Ovary (tissue), 10 donors: ENCODE measurements at places on chromosomes 5 and 9.

DNA sequence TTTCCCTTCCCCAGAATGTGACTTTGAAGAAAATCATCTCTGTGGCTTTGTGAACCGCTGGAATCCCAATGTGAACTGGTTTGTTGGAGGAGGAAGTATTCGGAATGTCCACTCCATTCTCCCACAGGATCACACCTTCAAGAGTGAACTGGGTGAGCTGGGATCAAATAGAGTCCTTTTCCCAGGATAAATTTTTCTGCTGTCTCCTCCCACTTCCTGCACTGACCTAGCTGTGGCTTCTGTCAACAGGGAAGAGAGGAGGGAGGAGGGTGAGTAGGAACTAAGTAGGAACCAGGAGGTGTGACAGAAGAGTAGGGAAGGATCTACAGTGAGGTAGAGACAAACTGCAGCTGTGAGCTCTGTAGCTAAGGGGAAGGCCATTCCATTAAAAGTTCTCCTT lies 69.3 kb downstream of the MAMDC2 start:
- H3K27me3 ChIP-seq: no peaks in the 10 kb centered on the region
- H3K27ac ChIP-seq: no peak overlapping the region
- no peak overlapping the region for H3K4me3 ChIP-seq

- peaks cover 22% of the 10 kb centered on the region for H3K4me1 ChIP-seq
- no peak overlapping the region for H3K4me3 ChIP-seq
- no peak overlapping the region for H3K27ac ChIP-seq
- no peaks in the 10 kb centered on the region for H3K27me3 ChIP-seq
- no peaks in the 10 kb centered on the region for H3K36me3 ChIP-seq
Measured at GRCh38 chr9:104860263-104860662, 67.7 kb downstream of the ABCA1 start.

- no peak overlapping the region for H3K27ac ChIP-seq
- no peaks in the 10 kb centered on the region for H3K27me3 ChIP-seq
- no peaks in the 10 kb centered on the region for H3K36me3 ChIP-seq
- H3K4me3 ChIP-seq: no peak overlapping the region
Measured at GRCh38 chr9:110443146-110443865, 105.6 kb upstream of the TXNDC8 start.

DNA sequence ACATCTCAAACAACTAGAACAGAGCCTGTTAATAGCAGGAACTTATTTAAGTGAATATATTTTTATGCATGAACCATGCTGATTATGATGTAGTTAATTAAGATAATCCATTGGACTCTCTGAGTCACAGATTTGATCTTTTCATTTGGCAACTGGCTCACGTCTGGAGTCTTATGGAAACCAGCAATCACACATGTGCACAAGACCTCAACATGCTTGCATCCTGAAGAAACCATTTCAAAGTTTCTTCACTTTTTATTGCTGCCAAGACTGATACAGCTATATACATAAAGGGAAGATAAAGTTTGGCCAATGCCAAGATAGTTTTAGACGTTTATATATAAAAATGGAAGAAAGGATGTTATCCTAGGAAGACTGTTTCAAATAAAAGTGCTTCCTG lies 13.3 kb upstream of the C9 start:
- DNase-seq: no peak
- no peaks in the 10 kb centered on the region for H3K27me3 ChIP-seq
- no peak overlapping the region for H3K27ac ChIP-seq

DNA sequence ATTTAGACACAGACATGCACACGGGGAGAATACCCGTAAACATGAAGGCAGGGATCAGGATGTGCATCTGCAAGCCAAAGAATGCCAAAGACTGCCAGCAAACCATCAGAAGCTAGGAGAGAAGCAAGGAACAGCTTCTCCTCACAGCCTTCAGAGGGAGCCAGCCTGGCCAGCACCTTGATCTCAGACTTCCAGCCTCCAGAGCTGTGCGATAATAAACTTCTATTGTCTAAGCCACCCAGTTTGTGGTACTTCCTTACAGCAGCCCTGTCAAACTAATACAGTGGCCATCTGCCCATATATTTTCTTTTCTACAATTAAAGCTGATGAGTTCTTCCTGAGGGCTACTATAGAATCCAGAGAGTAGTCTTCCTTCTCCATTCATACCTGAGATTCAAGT lies 135.0 kb downstream of the SNCAIP start:
- no peaks in the 10 kb centered on the region for H3K36me3 ChIP-seq
- no peaks in the 10 kb centered on the region for H3K27me3 ChIP-seq
- H3K4me1 ChIP-seq: peaks cover 11% of the 10 kb centered on the region
- H3K27ac ChIP-seq: peak overlapping the region; percentile 41
- H3K4me3 ChIP-seq: no peak overlapping the region
- DNase-seq: no peak

- no peaks in the 10 kb centered on the region for H3K4me1 ChIP-seq
- H3K27me3 ChIP-seq: no peaks in the 10 kb centered on the region
- no peak overlapping the region for H3K27ac ChIP-seq
- H3K4me3 ChIP-seq: no peak overlapping the region
- no peaks in the 10 kb centered on the region for H3K36me3 ChIP-seq
Measured at GRCh38 chr5:38009749-38010358, 170.0 kb upstream of the GDNF start.

- no peaks in the 10 kb centered on the region for H3K36me3 ChIP-seq
- H3K4me1 ChIP-seq: peaks cover 7% of the 10 kb centered on the region
- H3K27ac ChIP-seq: no peak overlapping the region
- H3K4me3 ChIP-seq: no peak overlapping the region
- no peak for DNase-seq
Measured at GRCh38 chr9:16619914-16620520, 250.5 kb downstream of the BNC2 start.

- no peaks in the 10 kb centered on the region for H3K27me3 ChIP-seq
- no peaks in the 10 kb centered on the region for H3K4me1 ChIP-seq
- no peak for DNase-seq
- H3K27ac ChIP-seq: no peak overlapping the region
- no peak overlapping the region for H3K4me3 ChIP-seq
Measured at GRCh38 chr5:9829621-9830020, 199.5 kb upstream of the TAS2R1 start.
